Stimulated activated naive CD8-positive, alpha-beta T cell treated with anti-CD3 and anti-CD28 coated beads, Interleukin-15, amount 100 ng/mL, for 72 hours (primary cell): ENCODE measurements at places on chromosomes 3 and 15.
A peak's percentile ranks its signal among the peaks of the same experiment; 100 is the strongest.

DNA sequence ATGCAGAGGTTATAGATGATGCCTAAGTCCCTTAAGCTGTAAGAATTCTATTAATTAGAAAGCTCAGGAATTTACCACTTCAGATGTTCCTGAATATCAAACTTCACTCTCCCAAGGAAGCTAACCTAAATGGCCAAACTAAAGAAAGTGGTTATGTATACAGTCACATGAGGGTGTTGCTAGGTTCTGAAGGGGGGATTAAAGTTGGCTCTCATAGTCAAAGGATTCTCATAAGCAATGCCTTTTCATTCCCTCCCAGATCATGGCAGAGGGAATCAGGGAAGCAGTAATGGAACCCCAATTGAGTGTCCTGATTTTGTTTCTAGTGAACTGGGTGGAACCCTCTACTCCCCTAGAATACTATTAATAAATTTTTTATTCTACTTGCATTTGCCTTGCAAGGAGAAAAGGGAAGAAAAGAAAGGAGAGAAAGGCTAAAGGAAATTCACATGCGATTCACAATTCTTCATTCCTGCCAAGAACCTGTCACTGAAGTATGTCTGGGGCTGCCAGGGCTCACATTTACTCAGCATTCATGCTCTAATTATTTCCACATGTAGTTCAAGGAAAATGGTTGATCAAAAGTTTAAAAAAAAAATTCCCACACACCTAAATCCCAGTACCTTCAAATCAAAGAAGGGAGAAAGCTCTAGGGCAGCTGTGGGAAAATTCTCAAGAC is 25.1 kb downstream of the FSTL1 start:
- DNase-seq, result no peak

GRCh38 chr15:47669221-47669620 is 48.1 kb upstream of the SEMA6D start:
- DNase-seq, result no peak

DNA sequence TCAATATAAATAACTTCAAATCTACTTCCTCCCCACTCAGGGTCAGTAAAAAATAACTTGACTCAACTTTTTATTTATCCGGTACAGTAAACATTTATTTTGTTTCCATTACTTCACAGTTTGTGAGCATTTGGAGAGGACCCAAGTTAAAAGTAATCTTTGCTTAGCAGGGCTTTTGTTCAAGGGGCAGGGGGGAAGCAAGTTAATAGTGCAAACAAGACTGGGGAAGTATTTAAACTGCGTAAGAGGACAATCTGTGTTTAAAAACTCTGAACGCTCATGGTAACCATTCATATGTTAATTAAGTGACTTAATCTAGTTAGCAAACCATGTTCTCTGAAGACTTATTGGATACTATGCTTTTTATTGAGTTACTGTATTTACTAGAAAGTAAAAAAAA is 346.2 kb downstream of the SLC9A9 start:
- DNase-seq, result no peak

- no peak for DNase-seq
Observed at GRCh38 chr3:21446945-21447475, 304.0 kb downstream of the ZNF385D start.

GRCh38 chr15:47570044-47570443 is 147.3 kb upstream of the SEMA6D start:
- DNase-seq, result no peak

- no peak for DNase-seq
Observed at GRCh38 chr3:197512691-197513571, 42.8 kb downstream of the BDH1 start.

GRCh38 chr3:52811452-52812011 is 16.9 kb downstream of the ITIH3 start:
- DNase-seq, result no peak

DNA sequence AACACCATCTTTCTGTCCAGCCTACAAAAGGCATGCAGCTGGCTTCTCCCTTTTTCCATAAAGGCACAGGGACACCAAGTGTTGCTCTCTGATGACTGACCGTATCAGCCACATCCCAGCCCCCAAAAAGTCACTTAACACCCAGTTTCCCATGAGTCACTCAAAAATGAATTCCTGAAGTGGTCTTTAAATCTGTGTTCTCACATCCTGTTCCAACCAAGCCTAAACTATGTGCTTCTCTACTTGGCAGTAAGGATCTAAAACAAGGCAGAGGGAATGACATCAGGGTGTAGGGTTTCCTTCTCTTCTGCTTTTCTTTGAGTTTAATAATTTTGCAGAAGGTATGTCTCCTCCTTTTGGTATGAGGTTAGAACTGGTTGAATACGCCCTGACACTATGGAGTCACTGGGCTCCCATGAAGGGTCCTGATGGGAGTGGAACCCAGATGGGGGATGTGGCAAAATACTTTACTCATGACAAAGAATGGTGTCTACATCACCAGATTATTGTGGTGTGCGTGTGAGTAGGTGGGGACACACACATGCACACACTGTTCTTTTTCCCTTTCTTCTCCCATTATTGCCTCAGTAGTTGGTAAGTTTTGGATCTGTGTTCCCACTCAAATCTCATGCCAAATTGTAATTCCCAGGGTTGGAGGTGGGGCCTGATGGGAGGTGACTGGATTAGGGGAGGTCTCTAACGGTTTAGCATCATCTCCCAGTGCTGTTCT is 35.6 kb upstream of the CCK start:
- DNase-seq, result no peak

DNA sequence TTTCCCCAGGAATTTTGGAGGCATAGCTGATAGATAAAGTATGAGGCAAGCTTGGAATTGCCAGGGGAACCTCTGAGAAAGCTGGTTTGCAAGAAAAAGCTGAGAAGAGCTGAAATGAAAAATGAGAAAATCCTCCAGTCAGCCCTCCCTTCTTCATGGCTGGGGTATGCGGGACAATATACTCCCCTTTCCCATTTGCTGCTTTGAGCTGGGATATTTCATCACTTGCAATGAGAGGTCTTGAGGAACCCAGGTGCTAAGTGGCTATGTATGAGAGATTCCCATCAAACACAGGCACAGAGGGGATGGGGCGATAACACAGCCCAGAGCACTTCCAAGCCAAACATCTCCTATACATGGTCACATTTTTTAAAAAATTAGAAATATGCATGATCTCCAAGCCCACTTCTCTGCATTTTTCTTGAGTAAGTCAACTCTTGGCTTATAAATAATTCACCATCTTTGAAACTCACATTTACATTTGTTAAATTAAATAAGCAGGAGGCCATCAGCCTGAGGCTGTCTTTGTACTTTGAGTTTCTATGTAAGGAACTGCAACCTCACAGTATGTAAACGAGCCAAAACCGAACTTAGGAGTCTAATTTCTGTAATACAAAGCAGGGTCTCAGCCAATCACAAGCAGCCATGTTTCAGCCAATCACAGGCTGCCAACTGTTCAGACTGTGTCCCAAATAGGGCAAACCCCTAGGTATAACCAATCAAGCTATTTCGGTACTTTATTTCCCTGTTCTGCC is 983.6 kb upstream of the NR2F2 start:
- DNase-seq, result no peak

GRCh38 chr3:169227911-169228310 is 435.6 kb downstream of the MECOM start:
- DNase-seq, result peak; percentile 13

DNA sequence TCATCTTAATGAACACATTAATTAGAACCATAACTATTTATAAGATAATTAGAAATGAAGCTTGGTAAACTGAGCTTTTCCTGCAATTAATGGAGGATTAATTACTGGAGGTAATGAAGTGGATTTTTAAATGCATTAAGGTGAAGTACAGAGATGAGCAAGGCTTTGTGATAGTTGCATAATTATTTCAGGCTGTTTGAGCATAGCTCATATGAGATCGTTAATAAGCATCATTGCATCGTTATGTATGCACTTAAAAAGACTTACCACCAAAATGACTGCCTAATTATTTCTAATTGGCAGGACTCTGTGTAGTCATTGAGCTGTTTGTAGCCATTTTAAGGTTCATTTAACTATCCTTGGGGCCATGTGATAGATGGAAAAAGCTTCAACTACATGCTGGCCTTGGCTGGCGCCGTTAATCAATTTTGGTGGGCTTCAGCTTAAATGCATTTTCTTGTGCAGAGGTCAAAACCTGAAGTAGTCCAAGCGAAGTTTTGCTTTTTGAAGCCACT is 55.3 kb downstream of the RSRC1 start:
- no peak for DNase-seq

DNA sequence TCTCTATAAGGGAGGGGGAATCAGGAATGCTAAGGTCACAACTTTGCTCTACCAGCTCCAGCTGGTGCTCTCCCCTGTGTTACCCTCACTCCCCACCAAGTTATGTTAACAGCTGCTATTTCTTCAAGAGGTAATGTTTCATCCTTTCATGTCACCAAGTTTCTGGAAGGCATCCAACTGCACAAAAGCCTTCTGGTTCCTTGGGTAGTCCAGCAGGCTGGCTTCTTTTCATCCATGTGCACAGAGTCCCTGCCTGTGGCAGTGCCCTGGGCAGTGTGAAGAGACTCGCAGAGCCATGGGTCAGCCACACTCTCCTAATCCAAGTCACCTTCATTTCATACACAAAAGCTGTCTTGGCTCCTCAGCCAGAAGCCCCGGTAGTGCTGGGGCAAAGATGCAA is 737.5 kb upstream of the LMCD1 start:
- no peak for DNase-seq

GRCh38 chr3:101036213-101036618 is 43.0 kb upstream of the ABI3BP start:
- no peak for DNase-seq

- DNase-seq, result no peak
Observed at GRCh38 chr3:190722181-190722905, 140.2 kb downstream of the GMNC start.

- DNase-seq, result peak; percentile 36
Observed at GRCh38 chr3:30964612-30965011, 70.2 kb upstream of the GADL1 start.

- no peak for DNase-seq
Observed at GRCh38 chr15:26580943-26581342, 191.9 kb downstream of the GABRB3 start.

- no peak for DNase-seq
Observed at GRCh38 chr3:166471074-166471767, 634.0 kb upstream of the BCHE start.

- DNase-seq, result no peak
Observed at GRCh38 chr3:24181256-24181655, 236.2 kb downstream of the NR1D2 start.

GRCh38 chr15:78064544-78064943 is 13.0 kb downstream of the TBC1D2B start:
- DNase-seq, result no peak

- no peak for DNase-seq
Observed at GRCh38 chr3:197734667-197735318, 1.9 kb downstream of the RUBCN start.

DNA sequence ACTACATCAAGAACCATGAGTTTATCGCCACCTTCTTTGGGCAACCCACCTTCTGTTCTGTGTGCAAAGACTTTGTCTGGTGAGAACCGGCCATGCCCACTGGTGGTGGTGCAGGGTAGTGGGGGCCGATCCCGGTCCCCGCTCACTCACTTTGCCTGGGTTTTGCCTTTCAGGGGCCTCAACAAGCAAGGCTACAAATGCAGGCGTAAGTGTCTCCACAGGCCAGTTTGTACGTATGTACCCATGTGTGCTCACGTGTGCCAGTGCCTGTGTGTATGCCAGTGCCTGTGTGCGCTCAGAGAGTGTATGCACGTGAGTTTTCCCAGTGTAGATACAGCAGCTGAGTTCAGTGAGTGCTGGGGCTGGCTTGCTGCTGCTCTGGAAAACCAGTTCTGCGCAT is 20.5 kb downstream of the PRKCD start:
- no peak for DNase-seq

DNA sequence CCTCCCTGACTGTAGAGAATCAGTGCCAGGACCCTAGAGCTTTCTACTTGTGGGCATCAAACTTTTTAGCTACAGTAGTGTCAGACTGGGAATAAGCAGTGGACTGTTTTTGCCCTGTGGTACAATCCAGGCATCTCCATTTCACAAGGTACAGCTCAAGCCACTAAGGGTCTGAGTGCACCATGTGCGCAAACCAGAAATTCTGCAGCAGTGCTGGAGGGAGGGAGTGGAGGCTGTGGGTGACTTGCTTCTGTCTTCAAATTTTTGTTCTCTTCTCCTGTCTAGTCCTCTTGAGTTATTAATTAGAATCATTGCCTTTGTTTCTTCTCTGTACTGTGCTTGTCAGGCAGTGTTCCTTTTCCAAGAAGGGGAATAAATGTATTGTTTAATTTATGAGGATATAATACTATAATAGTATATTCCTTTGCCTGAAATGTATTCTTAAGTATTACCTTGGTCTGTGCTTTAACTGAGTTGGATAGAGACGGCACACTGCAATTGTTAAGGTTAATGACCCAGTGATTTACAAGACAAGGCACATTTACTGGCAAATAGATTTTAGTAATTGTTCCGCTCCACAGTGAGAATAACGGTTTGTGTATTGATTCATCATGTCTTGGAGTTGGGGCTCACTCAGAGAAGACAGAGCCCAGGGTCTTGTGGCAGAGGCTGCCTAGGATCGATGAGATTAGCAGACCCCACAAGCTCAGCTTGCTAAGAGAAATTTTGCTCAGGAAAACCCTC is 390.6 kb upstream of the CFAP20DC start:
- DNase-seq, result no peak

DNA sequence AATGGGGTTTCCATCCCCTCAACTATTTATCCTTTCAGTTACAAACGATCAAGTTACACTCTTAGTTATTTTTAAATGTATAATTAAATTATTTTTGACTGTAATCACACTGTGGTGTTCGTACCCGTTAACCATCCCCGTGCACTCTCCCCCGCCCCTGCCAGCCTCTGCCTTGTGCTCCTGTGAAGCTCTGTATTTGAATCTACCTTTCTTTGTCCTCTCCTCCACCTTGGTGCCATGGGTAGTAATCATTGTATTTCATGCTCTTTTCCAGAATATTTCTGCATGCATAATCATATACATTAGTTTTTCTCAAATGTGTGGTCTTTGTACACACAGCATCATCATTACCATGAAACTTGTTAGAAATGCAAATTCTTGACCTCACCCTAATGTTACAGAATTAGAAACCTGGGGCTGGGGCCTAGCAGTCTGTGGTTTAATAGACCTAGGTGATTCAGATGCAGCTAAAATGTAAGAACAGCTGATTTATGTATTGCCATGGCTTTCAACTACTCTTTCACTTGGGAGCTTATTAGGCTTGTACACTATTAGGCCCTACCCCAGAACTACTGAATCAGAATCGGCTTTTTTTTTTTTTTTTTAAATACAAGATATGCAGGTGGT is 91.5 kb downstream of the STT3B start:
- DNase-seq, result no peak

GRCh38 chr3:11167590-11167989 is 13.3 kb downstream of the HRH1 start:
- DNase-seq, result no peak

DNA sequence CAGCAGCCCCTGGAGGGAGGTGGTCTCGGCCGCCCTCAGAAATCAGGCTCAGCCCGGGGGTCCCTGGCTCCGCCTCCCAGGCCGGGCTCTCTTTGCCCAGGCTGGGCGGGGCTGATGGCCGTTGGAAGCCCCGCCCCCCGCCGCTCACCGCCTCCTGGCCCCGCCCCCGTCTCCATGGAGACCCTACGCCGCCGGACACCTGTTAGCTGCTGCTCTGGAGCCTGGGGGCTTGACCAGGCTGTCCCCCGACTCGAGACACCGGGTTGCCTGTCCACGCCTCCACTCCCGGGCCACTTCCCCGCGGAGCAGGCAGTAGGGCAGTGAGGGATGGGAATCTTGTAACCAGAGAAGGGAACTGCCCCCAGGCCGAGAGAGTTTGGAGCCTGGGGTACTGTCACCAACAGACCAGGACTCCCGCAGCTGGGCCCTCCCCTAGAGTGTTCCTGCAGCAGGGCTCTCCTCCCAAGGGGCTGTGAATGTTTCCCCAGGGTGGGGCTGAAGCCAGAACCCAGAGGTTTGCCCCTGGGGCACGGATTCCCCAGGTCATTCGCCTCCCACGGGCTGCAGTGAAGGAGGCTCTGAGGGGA is 27.8 kb upstream of the RPL32 start:
- DNase-seq, result no peak
